Inflammatory macrophage treated with lipopolysaccharide for 4 hours (primary cell): ENCODE measurements at places on chromosomes 16 and 17.

DNA sequence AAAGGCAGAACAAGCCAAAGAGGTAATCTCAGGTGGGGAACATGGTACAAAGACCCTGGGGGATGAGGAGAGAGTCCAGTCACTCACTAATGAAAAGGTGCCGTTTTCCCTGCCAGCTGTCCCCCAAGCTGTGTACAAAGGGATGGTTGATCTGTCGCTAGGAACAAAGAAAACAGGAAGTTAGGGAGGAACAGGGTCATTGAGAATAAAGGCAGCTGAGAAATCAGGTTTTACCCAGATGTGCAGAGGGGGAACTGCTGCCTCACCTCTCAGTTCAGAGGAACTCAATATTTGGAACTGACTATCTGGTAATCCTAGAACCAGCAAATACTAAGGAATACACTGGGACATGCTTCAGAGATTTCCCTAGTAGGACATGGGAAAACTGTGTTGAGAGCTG lies 1.5 kb downstream of the RSKR start:
- DNase-seq = no peak

DNA sequence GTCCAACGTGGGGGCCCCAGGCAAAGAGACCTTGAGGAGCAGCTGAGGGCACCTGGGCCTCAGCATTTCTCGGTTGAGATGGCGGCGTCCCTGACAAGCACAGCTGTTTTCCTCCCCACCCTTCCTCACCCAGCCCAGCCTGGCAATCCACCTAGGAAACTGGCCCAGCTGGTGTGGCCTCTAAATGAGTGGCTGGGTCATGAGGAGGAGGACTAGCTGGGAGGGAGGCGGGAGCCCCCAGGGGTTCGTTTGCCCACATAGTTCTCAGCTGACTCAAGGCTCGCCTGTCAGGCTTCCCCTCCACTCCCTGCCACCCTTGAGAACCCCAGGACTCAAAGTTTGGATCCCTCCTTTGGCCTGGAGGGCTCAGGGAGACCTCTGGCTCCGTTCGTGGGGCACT lies 5.9 kb downstream of the RNF222 start:
- DNase-seq = no peak

DNA sequence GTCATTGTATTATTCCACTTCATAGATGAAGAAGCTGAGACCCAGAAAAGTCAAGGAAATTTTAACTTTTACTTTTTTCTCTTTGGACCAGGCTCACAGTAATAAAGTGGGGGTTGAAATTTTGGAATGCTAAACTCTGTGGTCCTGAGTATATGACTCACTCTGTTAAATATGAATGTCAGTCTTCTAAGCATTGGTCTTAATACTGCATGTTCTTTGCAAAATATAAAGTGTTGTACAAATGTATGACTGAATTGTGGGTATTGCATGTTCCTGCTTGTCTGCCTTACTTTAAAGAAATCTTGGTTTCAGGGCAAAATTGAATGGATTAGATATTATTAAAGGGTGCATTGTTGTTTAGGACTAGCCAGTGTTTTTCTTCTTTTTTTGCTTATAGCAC lies 950.8 kb upstream of the GOT2 start:
- no peak for DNase-seq

- DNase-seq = no peak
These were observed 55.0 kb upstream of the MEAK7 start for GRCh38 chr16:84559311-84559932.

DNA sequence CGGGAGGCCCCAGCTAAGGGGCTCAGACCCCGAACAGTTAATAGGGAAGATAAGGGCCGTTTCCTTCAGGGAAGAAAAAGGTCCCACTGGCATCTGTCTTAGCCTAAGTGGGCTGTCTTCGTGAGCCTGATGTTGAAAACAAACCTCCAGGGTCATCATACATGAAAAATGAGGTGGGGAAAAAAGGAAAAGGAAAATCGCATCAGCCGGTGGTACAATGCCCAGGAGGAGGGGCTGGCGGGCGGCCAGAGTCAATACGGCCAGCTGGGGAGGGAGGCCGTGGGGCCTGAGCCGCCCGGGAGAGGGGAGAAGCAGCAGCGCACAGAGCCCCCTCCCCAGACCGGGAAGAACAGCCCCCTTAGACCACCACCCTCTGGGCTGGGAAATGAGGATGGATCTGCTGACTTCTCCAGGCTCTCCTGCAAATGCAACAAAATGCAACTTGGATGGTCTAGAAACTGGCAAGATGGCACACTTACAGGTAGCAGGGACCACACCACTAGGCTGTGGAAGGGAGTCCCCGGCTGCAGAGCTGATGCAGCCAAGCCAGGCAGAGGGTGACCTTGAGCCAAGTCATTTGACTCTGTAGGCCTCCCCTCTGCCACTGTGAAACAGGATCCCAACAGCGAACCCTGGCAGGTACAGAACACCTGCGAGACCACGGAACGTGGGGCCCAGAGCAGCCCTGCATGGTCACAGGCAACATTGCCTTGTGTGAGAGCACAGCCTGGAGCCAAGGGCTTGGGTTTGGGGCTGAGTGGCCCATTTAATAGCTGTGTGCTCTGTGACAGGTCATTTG lies 448.5 kb downstream of the SOX9 start:
- no peak for DNase-seq

GRCh38 chr16:72910381-72910780 lies 137.5 kb downstream of the ZFHX3 start:
- DNase-seq = no peak

- no peak for DNase-seq
These were observed 42.6 kb downstream of the CPNE2 start for GRCh38 chr16:57134982-57135381.

DNA sequence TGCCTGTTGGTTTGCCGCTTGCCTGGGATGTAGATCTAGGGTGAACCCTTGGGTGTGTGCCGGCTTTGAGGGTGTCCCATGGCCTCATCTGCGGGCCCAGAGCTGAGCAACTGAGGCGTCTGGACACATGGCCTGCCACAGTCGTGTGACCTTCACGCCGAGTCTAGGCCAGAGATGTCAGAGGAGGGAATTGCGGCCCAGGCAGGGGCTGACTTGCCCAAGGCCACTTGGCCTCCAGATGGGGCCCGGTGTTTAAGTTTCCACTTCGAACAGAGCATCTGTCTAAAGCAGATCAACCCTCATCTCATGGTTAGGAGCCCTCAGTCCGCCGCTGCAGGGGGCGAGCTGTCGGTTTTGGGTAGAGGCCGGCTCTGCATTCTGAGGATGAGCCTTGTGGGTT lies 28.0 kb upstream of the FOXK2 start:
- no peak for DNase-seq

DNA sequence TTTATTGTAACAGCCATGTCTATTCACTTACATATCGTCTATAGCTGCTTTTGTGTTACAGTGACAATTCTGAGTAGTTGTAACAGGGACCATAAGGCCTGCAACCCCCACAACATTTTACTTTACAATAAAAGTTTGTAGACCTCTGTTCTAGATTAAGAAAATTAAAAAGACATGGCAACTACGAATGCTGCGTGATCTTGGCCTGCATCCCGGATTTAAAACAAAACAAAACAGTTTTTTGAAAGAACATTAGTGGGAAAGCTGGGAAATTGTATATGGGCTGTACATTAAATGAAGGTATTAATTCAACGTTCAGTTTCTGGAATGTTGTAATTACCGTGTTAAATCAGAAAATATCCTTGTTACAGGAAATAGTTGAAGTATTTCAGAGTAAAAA lies 64.1 kb downstream of the RMI2 start:
- DNase-seq = no peak

- DNase-seq = no peak
These were observed 13.3 kb upstream of the MYH8 start for GRCh38 chr17:10435096-10435495.

DNA sequence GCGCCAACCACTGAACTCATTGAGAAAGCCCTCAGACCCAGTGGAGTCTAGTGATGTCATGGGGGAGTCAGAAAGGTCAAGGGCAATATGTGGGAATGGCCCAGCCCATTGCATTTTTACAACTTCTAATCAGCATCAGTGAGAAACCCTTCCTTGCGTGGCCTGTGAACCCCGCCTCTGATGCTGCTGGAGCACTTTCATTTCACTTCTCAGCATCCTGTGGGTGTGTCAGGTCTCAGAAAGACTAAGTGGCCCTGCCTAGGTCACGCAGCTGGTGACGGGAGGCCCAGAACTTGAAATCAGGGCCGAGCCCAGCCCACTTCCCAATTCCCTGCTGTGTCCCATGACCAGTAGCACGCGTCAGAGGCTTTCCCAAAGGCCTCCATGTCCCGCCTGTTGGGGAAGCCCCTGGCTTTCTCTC lies 6.1 kb downstream of the DNAI2 start:
- DNase-seq = peak; percentile 97

DNA sequence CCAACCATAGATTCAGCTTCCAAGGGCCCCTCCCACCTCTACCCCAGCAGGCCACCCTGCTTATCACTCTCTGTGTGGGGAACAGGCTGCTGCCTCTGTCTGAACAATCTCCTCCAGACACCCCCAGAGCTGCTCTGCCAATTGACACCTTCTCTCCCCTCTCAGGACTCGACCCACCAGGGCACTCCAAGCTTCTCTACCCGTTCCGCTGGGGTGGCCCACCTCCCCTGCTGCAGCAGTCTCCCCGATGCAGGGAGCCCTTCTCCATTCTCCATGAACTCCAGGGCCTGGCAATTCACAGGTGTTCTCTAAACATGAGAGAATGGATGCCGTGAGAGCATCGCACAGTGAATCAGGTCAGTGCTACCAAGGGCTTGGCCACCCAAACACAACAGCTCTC lies 28.3 kb upstream of the FAAP100 start:
- no peak for DNase-seq

DNA sequence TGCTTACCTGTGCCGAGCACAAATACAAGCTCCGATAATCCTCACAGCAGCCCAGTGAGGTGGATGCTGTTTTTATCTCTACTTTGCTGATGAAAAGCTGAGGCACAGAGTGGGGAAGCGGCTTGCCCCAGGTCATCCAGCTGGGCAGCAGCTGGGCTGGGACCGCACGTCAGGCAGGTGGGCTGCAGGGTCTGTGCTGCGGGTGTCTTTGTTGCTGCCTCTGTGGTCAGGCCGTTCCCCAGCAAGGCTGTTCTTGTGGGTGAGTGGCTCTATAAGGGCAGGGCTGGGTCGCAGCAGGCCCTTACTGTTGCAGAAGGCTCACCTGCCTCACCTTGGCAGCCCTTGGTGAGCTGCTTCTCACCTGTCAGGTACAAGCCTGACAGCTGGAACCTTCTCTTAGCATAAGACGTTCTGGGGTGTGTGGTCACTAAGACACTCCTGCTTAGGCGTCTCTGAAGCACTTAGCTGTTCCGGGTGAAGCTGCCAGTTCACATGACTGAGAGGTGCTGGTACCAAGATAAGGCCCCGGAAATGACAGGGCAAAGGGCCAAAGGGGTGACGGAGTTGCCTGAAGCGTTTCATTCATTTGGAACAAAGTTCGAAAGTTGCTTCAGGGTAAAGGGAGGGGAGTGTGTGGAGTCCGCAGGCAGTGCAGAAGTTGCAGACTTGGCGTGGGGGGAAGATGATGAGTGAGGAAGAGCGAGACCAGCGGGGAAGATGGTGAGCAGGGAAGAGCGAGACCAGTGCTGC lies 17.4 kb downstream of the IRF8 start:
- DNase-seq = peak; percentile 83

DNA sequence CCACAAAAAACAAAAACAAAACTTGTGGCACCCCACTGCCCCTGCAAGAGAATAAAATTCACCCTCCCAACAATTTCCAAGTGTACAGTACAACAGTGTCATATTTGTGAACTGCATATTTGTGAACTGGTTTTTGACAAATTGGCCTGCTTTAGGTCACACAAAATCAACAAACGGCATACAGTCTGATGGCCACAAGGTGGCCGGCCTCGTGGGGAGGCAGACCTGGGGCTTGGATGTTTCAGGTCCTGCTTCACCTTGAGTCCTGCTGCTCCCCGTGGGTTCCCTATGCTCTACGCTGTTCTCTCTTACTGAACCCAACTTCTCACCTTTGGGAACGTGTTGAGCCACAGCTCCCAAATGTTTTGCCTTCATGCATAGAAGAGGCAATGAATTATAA lies 102.2 kb downstream of the CDK5R1 start:
- DNase-seq = no peak

DNA sequence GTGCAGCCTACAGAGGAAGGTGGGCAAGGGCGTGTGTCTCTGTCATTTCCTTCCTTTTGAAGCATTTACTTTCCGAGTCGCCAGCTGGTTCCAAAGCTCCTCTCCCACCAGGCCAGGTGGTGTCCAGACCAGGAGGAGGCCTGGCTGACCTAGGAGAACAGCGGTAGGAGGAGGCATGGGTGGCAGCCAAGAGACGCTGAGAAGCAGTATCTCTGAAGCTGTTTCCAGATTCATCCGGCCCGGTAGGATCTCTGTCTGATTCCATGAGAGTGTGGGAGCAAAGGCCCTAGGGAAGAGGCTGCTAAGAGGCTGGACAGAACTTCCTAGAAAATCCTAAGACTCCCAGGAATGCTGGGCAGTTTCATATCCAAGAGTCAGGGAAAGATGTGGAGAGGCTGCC lies 20.3 kb downstream of the MEOX1 start:
- DNase-seq = no peak

DNA sequence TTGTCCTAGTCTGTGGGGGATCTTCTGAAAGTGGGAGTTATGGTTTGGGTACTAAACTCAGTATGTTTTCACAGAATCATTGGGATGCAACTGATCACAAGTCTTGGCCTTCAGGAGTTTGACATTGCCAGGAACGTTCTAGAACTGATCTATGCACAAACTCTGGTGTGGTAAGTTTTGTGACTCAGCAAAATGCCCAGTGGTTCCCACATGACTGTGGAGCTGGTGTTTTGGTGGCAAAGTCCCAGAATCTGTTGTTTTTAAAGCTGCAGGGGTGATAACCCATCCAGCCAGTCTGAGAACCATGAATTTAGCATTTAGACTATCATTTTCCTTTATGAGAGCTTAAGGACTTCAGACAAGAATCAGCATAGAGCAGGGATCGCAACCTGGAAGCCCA lies 40.6 kb downstream of the GDE1 start:
- DNase-seq = no peak

DNA sequence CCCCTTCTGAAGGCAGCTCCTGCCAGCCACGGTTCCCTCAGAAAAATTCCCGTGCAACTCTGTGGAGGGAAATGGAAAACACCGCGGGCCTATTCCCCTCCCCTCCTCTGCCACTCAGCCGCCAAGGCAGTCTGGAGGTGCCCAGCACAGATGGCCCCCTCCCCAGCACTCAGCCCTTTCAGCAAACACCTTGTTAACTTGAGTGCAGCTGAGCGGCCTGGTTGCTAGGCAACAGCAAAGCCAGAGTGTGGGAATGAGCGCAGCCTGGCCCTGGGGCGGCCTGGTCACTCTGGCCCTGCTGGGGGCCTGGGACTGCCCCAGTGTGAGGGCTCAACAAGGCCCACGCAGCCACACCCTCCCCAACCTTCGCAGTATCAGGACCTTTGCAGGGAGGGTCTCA lies 32.8 kb downstream of the CACNA1G start:
- no peak for DNase-seq

DNA sequence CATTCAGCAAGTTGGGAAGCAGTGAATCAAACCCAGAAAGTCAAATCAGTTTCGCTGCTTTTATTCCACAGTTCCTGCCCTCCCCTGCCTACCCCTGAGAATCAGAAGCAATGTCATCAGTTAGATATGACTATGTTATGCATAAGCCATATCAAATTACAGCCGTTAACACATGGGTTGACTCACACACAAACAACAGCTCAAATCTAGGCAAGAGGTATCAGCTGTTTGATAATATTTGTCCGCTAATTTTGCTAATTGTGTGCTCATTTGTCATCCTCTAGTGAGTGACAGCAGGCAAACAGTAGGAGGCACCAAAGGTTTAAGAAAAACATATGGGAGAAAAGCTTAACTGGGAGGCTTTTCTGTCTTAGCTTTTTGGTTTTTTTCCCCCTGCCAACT lies 327.4 kb upstream of the CCL2 start:
- DNase-seq = no peak
